Retinal pigment epithelial cell (primary cell): ENCODE measurements at places on chromosomes 1 and 21.

DNA sequence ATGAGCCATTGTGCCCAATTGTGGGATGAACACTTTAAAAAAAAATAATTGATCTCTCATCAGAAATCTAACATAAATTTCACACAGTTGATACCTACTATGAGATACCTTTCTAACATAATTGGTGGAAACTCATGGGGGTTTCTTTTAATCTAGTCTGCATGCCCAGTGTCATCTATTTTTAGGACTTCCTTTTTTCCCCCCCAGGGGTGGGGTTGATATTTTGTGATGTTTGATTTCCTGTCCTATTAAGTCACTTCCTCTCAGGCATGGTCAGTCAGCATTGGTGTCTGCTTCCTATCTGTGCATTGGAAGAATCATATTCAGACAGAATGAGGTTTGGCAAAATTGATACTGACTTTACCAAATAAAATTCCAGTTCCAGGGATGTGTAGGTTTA is 21.5 kb downstream of the NFYC start:
- DNase-seq = no peak

GRCh38 chr1:182962554-182963115 is 9.7 kb upstream of the SHCBP1L start:
- DNase-seq = peak; percentile 59

GRCh38 chr1:148363439-148363810 is 119.7 kb downstream of the PPIAL4G start:
- no peak for DNase-seq

DNA sequence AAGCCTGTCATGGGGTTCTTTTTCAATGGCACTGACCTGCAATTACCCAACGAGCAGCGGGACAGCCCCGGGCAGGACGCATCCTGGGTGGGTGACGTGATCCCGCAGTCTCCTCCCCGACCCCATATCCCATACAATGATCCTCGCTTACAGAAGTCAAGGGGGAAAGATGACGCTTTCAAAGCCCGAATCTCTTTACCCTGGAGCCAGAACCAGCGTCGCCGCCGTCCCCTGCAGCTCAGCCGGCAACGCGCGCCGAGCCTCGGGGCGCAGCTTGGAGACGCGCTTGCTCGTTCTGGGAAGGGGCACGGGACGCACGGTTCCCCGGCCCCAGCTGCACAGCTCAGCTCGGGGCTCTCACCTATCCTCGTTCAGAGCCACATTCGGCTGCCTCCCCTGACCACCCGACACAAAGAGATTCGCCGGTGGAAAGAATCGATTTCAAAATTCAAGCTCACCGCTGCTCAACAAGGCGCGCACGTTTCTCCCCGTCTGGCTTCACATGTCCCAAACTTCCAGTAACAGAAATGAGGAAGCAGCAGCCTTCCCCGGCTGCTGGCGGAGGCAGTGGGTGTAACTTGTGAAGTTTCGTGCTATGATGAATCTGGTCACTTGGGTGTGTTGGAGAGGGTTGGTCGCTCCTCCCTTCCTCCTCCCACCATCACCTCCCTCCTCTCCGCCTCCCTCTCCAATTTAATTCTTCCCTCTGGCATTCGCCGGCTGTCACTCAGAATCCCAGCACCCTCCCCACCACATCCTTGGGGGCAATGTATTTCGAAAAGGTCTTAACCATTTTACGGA is at the start of gene TIAM1:
TSS of gene TIAM1 (minus strand) at position 582 of the 801 bp plus-strand sequence. CDS start 77,289 bp downstream, outside the sequence.
- no peak for DNase-seq

- no peak for DNase-seq
Observed at GRCh38 chr21:16590186-16590585, 860.4 kb downstream of the USP25 start.

- DNase-seq = no peak
Observed at GRCh38 chr1:15386164-15386749, 23.4 kb upstream of the EFHD2 start.
